ENCODE measurements at places on chromosomes 2 and 18.

GRCh38 chr2:154941379-154941778 is 242.9 kb downstream of the KCNJ3 start:
- DNase-seq: no peak

- no peak for DNase-seq
Measured at GRCh38 chr2:235497096-235497495, 3.3 kb downstream of the AGAP1 start.

DNA sequence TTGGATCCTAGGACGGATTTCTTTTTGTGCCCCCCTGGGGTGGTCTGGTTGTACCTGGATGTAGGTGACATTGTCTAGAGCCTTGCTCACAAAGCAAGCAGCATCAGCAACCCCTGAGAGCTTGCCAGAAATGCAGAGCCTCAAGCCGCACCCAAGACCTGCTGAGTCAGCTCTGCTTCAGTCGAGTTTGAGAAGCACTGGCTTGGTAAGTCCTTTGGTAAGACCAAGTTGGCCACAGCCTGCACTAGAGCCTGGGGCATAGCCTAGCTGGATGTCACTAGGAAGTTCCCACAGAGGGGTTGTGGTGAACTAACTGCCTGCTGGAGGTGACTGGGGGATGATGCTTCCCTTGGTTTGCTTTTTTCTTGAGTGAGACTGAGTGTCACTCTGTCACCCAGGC is 6.2 kb downstream of the ABCG5 start:
- DNase-seq: no peak

DNA sequence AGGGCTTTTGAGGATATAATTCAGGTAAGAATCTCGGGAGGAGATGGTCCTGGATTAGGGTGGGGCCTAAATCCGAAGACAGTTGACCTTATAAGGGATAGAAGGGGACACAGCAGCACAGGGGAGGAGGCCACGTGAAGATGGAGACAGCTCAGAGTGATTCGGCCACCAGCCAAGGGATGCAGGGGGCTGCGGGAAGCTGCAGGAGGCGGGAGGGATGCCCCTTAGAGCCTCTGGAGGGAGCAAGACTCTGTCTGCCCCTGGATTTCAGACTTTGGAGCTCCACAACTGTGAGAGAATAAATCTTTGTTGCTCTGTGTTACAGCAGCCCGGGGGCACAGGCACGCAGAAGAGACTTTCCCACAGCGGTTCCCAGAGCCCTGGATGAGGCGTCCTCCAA is 143.7 kb downstream of the ASB1 start:
- DNase-seq: no peak

DNA sequence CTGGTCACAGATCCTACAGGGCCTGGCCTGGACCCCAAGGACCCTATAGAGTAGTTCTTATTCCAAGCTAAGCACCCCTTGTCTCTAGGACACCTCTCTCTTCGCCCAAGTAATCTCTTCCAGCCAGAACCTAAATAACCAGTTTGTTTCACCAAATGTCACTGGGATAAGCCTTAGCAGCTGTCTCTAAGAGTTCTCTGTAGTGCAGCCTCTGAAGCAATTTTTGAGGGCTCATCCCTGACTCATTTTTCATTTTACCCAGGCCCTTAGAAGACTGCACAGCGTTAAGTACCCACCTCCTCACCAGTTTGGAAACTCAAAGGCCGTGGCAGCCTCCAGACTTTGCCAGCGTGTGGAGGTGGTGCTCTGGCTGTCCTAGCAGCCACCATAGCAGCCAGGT is 290.1 kb upstream of the SIX2 start:
- no peak for DNase-seq

- no peak for DNase-seq
Measured at GRCh38 chr18:1229634-1230033, 325.0 kb downstream of the ADCYAP1 start.

- no peak for DNase-seq
Measured at GRCh38 chr2:143264851-143265250, 135.6 kb downstream of the ARHGAP15 start.

- peak; percentile 8 for DNase-seq
Measured at GRCh38 chr2:178767094-178768060, 39.8 kb downstream of the TTN start.

DNA sequence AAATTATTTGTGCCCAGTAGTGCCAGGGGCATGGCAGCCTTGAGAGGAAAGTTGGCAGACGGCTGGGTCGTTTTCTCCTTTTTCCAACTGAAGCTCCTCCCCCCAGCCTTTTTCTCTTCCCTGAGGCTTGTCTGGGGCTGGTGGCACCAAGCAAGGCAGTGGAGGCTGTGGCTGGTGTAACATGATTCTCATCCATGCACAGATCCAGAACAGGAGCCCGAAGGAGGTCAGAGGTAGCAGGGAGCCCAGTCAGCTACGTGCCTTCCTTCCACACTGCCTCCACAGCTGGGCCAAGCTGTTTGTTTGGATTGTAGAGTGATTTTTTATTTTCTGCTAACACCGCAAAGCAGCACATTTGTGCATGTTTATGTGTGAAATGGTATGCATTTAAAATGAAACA is 170.3 kb upstream of the MGAT5 start:
- DNase-seq: no peak

DNA sequence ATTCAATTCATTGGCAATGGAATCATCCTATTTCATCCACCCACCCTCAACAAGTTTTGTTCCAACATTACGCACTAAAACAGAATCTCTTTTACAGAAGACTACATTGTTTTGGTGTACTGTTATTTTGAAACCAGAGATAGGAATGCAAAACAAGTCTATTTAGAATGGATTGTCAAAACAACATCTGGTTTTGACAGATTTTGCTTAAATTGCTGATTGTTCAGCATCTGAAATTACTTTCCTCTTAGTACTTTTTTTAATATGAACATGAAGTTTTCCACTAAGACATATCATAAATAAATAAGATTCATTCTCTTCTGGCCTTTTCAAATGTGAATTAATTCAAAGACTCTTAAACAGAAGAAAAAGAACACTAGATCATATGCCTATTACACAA is 323.9 kb upstream of the TFPI start:
- no peak for DNase-seq

- no peak for DNase-seq
Measured at GRCh38 chr2:152370783-152371182, 35.8 kb downstream of the FMNL2 start.

DNA sequence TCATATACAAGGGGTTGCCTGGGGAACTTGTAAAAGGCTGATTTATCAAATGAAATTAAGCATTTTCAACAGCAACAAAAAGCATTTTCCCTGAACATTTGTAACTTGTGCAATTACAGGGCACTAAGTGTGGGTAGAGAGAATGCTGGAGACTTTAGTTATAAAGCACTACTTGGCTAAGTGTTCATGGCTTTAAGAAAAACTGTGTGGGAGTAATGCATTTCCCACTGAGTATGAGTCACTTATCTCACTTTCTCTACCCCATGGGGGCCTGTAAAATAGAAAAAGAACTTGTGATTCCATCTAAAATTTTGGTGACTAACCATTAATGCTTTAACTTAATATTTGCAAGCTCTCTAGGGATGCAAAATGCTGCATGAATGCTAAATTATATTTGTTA is 193.4 kb downstream of the CCDC102B start:
- no peak for DNase-seq

DNA sequence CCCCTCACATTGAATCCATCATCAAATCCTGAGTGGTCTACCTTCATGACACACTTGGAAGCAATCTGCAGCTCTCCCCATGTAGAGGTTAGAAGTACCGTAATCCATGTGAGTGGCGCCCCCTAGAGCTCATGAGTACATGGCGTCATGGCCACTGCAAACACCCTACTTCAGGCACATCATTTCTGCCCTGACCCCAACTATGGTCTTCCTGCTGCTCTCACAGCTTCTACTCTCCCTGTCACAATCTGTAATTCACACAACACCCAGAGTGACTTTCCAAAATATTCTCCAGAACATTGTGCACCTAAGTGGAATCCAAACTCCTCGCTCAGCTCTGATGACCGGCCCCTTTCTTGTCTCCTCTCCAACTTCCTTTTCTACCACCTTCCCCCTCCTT is 141.9 kb downstream of the ANKRD44 start:
- DNase-seq: peak; percentile 50

DNA sequence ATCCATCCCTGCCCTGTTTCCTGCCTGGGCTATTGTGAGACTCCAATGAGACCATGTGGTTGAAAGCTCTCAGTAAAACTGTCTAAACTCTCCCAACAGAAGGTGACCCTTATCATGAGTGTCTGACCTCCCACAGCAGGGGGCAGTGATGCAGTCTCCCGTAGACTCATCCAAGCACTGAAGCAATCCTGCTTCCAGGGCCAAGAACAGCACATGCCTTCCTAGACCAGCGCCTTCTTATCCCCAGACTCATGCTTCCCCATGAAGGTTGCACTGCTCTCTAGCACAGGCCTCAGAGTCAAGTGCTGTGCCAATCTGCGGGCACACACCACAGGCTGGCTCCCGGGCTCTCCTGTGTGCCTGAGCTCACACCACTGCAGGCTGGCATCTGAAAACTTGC is 112.3 kb downstream of the TNS1 start:
- no peak for DNase-seq

GRCh38 chr2:45746888-45747287 is 95.4 kb downstream of the PRKCE start:
- DNase-seq: no peak

- DNase-seq: peak; percentile 16
Measured at GRCh38 chr2:23620841-23621341, 235.9 kb downstream of the KLHL29 start.

DNA sequence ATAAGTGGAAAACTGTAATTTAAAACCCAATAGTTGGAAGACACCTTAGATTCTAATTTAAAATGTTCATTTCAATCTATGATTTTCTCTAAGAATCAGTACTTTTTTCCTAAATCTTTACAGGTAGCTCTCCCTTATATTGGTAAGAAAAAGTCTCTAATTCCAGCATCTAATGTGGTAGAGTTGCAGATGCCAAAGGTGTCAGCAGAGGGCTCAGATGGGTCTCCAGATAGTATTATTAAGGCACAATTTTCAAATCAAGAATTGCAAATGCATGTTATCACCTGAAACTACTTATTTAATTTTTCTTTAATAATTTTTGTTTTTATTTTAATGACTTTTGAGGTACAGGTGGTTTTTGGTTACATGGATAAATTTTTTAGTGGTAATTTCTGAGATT is 25.5 kb upstream of the ITGA4 start:
- no peak for DNase-seq

GRCh38 chr2:38598991-38599295 is 3.8 kb downstream of the HNRNPLL start:
- no peak for DNase-seq

- no peak for DNase-seq
Measured at GRCh38 chr2:44655401-44655864, 286.1 kb upstream of the SIX3 start.

GRCh38 chr18:77157312-77157711 is 24.7 kb upstream of the MBP start:
- no peak for DNase-seq

DNA sequence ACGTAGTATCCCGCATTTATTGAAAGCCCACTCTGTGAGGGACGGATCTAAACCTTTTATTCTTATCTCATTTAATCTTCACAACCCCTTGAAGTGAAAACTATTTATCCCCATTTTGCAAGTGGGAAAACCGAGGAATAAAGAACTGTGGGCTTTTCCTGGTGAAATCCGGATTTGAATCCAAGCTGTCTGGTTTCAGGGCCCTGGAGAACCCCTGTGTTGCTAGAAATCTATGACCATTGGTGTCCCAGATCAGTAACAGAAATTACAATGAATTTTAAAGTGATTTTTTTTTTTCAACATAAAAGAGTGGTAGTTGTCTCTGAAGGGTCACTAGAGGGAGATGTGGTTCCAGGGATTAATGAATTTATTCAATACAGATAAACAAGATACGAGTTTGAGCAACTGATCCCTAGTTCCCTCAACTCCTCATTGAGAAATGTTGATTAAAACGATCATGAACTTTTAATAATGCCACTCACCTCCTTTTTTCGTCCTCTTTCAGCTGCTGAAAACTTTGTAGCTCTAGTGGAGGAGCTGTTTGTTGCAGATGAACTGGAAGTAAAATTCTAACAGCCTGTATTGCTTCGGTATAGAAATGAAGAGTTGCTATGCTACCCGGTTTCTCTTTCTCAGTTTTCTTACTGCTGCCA is 940 bp downstream of the XRCC5 start:
- peak; percentile 44 for DNase-seq

- no peak for DNase-seq
Measured at GRCh38 chr2:160321006-160321405, 120.9 kb upstream of the ITGB6 start.

GRCh38 chr18:58225101-58225500 is 181.1 kb downstream of the NEDD4L start:
- no peak for DNase-seq

DNA sequence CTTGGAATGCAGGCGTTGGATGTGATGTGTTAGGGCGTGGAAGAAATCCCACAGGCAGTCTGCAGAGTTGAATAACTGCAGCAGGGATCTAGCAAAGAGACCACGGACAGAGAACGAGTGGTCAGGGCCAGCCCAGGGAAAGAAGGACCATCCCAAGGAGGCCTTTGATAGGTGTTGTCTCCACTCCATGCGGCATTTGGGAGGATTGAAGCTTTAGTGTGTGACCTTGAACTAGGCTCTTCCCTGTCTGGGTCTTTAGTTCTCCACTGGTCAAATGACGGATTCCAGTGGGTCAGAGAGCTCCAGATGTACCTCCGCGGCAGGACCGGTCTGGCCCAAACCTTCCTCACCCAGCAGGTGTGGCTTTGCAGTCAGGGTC is 18.4 kb downstream of the GREB1 start:
- DNase-seq: no peak

DNA sequence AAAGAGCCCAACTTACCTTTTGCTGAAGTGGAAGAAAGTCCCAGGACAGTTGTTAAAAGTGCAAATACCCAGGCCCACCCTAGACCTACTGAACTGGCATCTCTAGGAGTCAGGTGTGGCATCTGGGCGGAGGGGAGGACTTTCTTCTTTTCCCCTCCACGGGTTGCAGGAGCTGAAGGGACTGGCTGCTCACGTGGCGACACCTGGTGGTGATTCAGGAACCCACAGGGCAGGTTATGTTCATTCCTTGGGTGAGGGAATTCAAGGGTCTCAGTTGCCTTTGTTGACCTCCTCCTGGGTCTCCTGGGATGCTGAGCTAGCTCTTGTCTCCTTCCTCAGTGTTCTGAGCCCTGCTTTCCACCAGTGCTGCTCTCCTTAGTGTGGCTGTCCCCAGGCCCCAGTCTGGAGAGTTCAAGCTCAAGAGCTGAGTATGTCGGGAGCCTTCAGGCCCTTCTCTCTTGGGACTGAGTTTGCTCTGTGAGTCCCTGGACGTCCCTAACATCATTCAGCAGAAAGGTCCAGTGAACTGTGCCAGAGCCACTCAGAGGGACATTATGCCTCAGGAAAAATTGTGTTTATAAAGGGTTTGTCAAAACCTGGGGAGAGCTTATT is 56.9 kb downstream of the DYSF start:
- DNase-seq: peak; percentile 73
